ENCODE measurements at places on chromosomes 3 and 15.

DNA sequence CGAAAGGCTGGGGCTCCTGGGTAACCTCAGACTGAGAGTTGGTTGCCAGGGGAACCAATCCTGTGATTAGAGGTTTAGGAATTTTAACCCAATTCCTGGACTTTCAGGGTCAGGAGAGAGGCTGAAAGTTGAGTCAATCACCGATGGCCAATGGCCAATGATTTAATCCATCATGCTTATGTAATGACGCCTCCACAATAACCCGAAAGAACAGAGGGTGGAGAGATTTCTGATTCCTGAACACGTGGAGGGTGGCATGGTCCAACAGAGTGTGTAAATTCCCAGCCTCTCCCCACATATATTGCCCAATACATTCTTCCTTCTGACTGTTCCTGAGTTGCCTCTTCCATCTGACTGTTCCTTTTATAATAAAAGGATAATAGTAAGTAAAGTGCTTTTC is 137.2 kb upstream of the CBLB start:
- DNase-seq: no peak

DNA sequence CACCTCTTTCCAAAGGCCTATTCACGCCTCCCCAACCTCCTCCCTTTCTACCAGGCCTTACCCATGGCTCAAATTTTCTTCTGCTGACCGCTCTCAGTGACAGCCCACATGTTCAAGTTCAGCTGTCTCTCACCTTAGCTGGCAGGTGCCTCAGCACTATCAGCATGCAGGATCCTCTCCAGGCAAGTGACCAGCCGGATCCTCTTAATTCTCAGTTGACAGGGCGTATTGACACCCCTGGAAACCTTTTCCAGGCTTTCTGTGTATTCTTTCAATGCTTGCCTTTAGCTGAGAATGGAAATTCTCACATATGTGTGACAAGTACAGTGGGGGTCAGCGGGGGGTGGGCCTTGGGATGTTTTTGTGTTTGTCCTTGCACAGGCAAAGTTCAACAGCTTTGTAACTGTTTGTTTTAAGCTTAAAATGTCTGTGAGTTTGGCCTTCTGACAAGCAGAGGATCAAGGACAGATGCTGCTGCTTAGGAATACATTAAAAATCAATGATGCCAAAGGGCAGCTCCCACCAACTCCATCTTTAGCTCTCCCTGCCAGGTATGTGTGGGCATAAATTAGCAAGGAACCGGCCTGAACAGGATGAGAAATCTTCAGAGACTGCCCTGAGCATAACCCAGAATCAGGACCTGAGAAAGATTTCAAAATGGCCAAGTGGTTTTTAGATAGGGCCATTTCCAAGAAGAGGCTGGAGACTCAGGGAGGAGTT is 17.4 kb upstream of the BDH1 start:
- no peak for DNase-seq

GRCh38 chr3:161508852-161509477 is 12.4 kb downstream of the OTOL1 start:
- DNase-seq: no peak

DNA sequence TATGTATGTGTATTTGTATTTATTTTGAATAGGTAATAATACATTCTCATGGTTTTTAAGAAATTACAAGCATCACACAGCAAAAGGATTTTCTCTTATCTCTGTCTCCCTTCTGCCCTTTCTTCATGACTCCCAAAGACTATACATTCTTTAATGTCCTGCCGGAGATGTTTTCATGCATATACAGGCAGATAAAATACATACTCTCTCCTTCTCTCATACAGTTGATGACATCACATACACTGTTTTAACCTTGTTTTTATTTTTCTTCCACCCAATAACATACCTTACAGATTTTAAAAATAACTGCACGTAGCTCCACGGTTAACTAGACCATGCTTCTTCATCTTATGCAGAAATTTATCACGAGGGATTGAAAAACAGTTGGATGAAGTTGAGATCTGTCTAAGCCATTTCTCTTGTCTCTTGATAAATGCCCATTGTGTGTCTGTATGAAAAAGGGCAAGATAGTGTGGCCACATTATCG is 249.8 kb downstream of the EDEM1 start:
- no peak for DNase-seq

DNA sequence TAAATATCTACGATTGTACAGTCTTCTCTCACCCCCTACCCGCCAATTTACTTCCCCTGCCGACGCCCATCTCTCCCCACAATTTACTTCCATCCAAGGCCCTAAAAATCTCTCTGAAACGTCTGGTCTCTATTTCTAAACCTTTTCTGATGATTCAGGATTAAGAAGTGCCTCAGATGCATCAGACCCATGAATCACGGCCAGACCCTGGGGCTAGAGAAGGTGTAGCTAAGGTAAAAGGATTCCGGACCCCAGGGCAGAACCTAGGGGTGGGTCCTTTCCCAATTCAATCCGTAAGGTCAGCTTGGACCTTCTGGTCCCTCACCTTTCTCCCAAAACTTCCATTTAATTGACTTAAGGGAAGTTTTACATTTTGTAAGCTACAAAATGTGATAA is 46.4 kb downstream of the LRIG1 start:
- no peak for DNase-seq

- DNase-seq: no peak
Observed at GRCh38 chr3:60707452-60708020, 543.7 kb downstream of the FHIT start.

DNA sequence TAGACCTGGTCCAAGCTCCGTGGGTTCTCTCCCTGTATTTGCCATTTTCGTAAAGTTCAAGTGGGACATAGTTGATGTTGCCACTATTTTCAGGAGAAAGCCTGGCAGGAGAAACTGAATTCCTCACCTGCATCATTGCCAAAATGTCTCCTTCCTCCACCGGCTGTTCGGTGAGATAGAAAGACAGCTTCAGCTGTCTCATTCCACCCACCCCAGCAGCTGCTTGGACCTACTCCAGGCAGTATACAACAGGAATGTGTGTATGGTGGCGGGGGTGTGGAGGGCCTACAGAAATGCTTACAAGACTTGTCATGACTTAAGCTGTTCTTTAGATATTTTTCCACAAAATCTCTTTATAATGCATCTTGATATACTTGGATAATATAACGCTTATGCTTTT is 132.7 kb upstream of the RAP2B start:
- DNase-seq: no peak

GRCh38 chr3:169822983-169823382 is 10.3 kb upstream of the LRRC34 start:
- no peak for DNase-seq

GRCh38 chr3:127706785-127707351 is 34.1 kb downstream of the ABTB1 start:
- no peak for DNase-seq

GRCh38 chr3:58029842-58030584 is 21.8 kb downstream of the FLNB start:
- no peak for DNase-seq

DNA sequence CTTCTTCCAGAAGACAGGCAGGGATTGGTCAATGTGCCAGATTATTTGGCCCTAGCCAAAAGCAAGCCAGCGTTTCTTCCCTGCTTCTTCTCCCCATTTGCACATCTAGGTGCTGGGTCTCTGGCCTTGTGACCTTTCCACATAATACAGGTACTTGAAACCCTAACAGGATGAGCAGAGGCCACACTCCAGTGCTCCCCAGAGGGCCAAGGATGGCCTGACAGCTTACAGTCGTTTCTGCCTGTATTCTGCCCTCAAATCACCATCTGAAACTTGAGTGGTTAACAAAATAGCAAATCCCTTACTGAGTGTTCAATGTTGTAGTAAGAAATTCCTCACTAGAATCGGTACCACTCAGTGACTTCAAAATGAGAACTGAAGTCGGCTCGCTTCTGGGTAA is 29.1 kb downstream of the MKRN2 start:
- no peak for DNase-seq

- DNase-seq: no peak
Observed at GRCh38 chr15:96261575-96262034, 68.9 kb upstream of the NR2F2 start.

DNA sequence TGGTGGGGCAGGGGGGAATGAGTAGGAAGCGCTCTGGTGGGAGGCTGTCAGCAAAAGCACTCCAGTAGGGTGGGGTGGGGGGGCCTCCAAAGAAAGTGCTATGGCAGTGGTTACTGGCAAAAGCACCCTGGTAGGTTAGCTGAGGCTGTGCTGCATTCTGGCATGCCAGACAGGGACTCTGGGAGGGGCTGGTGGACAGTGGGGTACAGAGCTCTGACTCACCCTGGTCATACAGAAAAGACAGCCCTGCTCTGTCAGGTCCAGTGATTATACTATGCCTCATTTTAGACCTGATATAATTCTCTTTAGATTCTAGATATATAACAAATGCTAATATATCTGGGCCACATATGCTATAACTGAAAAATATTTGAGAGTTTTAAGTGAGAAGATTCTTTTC is 82.8 kb upstream of the CPNE4 start:
- no peak for DNase-seq

DNA sequence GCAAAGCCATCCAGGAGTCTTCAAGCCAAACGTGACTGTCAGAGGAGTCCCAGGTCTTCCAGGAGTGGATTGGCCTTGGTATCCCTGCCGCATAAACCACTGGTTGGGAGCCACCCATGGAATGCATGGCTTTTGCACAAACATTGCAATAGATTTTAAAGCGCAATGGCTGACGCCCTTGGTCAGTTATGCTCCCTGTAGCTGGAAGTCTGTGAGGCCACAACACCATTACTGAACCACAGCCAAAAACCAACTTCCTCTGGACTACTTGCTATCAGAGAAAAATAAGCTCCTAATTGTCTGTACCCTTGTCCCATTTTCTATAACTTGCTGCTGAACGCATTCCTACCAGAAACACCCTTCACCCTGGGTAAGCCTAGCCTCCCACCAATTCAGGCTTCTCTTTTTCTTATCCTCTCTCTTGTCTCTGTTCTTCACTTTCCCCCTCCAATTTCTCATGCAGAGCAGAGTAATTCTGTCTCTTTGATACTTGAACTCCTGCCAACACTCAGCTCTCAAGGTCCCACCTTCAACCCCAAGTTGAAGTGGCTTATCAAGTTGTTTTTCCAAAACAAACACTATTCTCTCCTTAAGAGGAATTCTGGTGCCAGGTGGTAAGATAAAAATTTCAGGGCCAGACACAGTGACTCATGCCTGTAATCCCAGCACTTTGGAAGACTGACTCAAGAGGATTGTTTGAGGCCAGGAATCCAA is 176.4 kb upstream of the UBE2E1 start:
- DNase-seq: no peak

GRCh38 chr15:77541421-77542181 is 91.1 kb downstream of the LINGO1 start:
- DNase-seq: no peak

GRCh38 chr3:155326901-155327300 is 33.4 kb upstream of the STRIT1 start:
- no peak for DNase-seq

- no peak for DNase-seq
Observed at GRCh38 chr3:14141144-14141543, 16.3 kb downstream of the TMEM43 start.

- DNase-seq: no peak
Observed at GRCh38 chr15:88181613-88182012, 74.9 kb downstream of the NTRK3 start.

GRCh38 chr3:134886991-134887390 is 91.9 kb downstream of the EPHB1 start:
- no peak for DNase-seq

DNA sequence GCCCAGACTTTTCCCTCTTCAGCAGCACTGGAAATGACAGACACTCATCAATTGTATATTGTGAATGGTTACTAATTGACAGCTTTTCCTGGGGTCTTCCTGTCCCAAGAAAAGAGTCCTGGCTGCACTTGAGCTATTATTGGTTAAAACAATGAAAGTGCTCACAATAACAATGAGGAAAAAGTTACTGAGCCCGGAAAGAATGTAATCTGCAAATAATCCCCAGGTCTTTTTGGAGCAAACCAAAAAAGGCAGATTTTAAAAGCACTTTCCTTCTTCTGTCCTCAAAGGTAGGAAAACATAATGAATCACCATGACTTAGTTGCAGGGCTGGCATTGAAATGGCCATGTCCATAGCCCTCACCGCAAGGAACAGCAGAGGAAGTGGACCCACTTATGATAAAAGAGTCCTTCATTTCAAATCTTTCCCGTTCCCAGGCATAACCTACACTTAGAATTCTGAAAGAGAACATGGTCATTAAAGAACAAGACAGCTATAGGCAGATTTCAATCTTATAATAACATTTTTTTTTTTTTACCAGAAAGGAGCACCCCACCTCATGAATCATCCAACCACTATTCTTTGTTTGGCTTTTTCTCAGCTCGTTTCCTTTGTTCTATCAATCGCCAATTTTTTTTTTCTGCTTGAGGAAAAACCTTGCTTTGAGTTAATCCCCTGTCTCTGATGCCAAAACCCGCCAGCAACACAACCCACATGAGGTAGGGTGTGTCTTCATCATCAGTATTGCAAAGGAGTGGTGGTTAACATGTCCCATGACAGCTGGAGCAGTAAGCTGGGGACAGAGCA is 35.5 kb upstream of the ATP1B3 start:
- no peak for DNase-seq

GRCh38 chr3:11509173-11510000 is 134.3 kb downstream of the VGLL4 start:
- DNase-seq: no peak

DNA sequence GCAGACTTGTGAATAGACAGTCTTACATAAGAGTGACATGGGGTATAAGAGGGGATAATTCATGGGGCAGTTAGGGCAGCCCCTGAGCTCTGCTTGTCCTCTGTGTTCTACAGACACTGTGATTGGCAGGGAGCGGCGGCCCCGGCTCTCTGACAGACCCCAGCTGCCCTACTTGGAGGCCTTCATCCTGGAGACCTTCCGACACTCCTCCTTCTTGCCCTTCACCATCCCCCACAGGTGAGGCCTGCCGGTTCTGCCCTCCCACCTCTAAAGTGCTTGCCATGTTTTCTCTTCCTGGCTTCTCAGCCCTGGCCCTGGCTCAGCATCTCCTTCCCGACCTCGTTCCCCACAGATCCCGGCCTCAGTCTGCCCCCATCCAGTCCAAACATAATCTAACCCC is 3.4 kb downstream of the CYP1A2 start:
- no peak for DNase-seq

DNA sequence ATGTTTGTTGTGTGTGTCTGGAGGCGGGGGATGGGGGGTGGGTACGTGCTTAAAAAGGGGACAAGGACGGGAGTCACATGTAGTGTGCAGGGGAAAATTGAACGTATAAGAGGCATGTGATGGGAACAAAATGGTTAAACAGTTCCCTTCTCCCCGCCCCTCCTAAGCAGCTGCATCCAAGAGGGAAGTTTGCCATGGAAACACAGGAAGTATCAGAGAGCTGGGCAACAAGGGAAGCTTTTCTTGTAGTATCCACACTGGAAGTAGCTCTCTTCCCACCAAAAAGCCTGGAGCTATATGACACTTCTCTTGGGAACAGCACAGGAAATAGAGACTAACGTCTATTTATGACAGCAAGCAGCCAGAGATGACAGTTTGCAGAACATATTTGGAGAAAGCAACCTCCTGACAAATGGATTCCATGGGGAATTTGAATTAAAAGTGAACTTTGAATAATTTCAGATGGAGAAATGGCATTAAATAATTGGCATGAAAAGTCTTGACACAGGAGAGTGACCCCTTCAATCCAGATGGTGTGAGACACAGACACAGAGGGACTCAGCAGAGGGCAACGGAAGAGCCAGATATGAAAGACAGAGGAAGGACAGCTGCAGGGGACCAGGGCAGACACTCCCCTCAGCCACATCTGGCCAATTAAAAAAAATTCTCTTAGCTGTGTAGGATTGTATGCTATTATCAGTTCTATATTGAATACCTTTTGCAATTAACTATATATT is 294.2 kb upstream of the TBL1XR1 start:
- DNase-seq: no peak

Measured in CD4-positive, alpha-beta T cell treated with Interleukin-15 for 4 hours (primary cell).